ENCODE measurements at places on chromosomes 5 and 9.
A peak's percentile ranks its signal among the peaks of the same experiment; 100 is the strongest.

DNA sequence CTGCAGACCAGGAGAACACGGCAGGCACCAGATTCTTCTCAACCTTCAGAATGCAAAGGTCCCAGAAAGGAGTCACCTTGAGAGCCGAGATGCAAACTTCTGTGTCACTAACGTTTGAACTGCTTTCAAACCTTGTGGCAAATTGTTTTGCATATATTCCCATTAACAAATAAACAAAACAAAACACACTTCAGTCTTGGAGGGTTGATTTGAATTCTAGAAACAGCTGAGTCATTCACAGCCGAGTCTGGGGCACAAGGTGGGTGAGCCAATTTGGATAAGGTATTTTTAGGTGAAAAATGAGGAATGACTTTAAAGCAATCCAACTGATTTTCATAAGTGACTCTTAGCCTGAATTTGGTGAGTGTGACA is 38.8 kb upstream of the ANKRD33B start:
- DNase-seq: no peak

DNA sequence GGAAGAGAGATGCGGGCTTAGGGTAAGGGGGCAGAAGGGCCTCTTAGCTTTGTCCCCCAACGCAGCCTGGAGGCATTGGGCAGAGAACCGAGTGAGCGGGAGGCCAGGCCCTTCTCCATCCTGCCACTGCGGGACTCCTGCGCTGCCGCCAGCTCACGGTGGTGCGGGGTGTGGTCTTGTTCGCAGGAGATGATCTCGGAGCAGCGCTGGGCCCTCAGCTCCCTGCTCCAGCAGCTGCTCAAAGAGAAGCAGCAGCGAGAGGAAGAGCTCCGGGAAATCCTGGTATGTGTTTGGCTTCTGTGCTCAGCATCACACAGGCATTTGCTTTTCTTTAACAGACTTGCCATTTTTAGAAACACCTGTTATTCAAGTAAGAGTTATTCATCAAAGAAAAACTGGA is 41.3 kb downstream of the LRSAM1 start:
- no peak for DNase-seq

GRCh38 chr5:136808756-136809155 is 443.4 kb upstream of the TRPC7 start:
- DNase-seq: no peak

DNA sequence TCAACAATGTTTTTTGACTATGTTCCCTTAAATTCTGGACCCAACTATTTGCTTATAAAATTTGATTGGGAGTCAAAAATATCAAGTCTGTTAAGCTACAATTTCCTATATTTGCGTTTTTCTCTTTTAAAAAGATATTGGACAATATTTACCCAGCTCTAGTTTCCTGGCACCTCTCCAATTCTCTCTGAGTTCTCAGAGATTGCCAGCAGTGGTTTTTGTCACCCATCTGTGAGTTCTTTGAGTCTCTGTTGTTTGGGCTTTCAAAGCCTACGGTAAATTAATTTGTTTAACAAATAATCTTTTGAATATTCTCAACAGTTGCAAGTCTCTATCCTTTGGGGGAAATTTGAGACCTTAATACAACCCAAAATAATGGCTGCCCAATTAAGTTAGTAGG is 174.2 kb upstream of the PUM3 start:
- peak; percentile 82 for DNase-seq

DNA sequence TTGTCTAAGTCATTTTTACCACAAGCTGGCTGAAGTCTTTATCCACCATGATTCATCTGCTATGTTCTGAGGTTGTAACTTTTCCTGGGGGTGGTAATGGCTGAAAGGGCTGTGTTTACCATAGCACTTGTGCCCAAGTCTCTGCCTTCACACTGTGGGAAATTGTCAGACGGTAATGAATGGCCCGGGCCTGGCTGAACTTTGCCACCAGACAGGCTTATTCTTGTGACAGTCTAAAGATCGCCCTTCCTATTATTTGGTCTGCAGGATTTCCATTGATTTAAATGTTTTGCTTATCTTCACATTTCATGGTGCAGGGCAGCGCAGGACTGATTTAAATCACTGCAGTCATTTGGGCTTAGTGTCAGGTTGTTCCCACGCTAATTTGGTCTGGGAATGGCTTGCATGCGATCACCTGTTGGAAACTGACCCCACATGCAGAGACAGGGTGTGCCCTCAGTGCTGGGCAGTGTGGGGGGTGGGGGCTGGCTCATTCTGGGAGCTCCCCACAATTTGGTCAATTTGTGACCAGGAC is 109.3 kb upstream of the ICE1 start:
- DNase-seq: no peak

GRCh38 chr9:70407081-70407503 is 7.4 kb downstream of the KLF9 start:
- no peak for DNase-seq

- no peak for DNase-seq
Measured at GRCh38 chr5:132669966-132670882, 3.6 kb upstream of the IL4 start.

DNA sequence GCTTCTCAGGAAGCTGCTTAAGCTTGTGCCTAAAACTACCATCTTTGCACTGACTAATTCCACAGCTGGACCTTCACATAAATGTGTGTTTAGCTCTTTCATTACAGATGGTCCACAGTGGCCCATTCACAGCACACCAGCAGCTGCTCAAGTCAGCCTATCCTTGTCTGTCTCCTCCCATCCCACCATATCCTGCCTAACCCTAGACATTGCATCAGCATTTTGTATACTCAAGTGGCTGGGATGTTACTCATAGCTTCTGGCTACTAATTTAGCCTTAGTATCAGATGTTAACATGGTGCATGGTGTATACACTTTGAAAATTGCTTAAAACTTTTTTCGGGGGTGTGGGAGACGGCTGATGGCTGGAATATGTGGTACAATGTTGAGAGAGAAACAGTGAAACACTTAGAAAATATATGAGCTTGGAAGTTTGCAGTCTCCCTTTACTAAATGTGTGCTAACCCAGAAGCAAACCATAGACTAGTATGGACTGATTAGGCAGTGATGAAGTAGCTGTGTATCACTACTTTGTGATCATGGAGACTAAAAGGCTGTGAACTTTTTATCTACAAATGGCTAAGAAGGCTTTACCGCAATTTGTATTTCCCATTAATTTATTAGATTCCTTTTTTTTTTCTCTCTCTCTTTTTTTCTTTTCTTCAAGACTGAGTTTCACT is 83.1 kb downstream of the JMY start:
- DNase-seq: no peak

GRCh38 chr9:105979290-105979689 is 284.9 kb downstream of the TMEM38B start:
- DNase-seq: no peak

- no peak for DNase-seq
Measured at GRCh38 chr9:89187950-89188349, 9.3 kb upstream of the SHC3 start.

- no peak for DNase-seq
Measured at GRCh38 chr9:37451628-37452027, 13.6 kb downstream of the ZBTB5 start.

DNA sequence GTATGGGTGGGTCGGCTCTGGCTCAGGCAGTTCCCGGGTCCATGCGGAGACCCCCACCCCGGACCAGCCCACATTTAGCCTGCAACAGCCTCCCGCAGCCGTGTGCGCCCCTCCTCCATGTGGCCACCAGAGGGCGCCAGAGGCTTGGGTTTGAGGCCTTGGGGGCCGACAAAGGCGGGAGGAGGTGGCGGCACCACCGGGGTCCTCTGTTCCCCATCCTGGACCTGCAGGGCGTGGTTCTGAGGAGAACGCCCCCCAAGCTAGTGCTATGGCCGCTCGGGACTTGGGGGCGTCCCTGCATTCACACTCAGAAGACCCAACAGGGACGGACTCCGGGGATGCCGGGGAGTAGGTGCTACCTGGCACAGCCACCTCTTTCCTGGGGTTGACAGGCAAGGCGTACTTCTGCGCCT is 16.5 kb downstream of the ASS1 start:
- DNase-seq: peak; percentile 43

DNA sequence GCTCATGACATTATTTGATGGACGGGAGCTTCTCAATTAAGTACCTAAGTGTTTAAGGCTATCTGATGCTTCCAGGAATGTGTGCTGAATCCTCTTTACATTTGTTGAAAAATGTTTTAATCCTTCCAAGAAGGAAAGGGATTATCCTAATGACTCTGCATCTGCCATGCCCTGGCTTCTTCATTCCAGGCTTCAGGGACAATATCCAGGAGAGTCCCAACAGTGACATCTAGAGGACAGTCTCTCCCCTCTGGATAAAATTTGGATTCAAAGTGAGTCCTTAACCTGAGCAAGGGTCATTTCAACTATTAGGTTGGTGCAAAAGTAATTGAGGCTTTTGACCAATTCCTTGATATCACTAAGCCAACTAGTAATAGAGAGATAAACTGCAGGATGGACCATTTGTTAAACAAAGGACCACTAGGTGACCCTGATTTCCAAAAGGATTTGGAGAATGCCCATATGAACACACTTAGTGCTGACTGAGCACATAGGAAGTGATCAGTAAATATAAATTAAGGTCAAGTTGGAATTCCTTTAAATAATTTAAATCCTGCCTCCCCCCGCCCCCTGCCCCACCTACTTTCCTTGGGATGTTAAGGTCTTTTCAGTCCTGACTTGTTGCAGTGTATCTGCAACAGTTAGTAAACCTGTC is 19.1 kb downstream of the TNFSF8 start:
- DNase-seq: peak; percentile 43

DNA sequence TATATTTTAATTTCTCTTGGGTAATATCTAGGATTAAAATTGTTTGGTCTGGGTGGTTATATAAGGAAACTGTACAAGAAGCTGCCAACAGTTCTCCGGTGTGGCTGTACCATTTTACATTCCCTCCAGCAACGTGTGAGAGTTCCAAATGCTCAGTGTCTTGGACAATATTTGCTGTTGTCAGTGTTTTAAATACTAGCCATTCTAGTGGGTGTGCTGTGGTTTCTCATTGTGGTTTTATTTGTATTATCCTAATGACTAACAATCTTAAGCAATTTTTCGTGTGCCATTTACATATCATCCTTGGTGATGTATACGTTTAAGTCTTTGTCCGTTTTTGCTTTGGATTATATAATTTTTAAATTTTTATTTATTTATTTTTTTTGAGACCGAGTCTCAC is 34.0 kb downstream of the TNFSF15 start:
- no peak for DNase-seq

- DNase-seq: no peak
Measured at GRCh38 chr5:5179597-5179996, 39.5 kb downstream of the ADAMTS16 start.

DNA sequence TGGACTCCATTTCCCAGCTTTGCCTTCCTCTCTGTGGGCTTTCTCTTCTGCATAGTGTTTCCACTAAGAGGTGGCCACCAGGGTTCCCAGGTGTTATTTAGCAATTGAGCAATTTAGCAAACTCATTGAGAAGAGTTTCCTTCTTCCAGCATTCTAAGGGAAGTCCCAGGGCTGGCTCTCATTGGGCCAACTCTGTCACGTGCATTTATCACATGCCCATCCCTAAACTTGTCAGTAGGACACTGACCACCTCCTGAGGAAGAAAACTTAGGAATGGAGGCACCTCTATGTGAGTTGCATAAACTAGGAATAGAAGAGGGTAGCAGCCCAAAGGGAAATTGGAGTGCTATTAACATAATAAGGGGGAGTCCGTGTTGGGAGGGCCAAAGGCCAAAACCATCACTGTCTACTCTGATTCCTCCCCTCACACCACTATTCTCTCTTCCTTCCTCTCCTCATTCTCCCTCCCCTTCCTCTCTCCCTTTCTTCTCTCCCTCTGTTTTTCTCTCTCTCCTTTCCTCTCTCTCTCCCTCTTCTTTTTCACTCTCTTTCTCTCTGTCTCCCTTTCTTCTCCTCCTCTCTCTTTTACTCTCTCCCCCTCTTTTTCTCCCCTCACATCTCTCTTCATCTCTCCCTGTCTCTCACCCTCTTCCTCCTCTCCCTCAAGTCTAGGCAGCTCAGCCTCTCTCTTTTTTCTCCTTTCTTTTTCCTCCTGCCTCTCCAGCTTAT is 213.4 kb downstream of the PALM2AKAP2 start:
- DNase-seq: no peak

DNA sequence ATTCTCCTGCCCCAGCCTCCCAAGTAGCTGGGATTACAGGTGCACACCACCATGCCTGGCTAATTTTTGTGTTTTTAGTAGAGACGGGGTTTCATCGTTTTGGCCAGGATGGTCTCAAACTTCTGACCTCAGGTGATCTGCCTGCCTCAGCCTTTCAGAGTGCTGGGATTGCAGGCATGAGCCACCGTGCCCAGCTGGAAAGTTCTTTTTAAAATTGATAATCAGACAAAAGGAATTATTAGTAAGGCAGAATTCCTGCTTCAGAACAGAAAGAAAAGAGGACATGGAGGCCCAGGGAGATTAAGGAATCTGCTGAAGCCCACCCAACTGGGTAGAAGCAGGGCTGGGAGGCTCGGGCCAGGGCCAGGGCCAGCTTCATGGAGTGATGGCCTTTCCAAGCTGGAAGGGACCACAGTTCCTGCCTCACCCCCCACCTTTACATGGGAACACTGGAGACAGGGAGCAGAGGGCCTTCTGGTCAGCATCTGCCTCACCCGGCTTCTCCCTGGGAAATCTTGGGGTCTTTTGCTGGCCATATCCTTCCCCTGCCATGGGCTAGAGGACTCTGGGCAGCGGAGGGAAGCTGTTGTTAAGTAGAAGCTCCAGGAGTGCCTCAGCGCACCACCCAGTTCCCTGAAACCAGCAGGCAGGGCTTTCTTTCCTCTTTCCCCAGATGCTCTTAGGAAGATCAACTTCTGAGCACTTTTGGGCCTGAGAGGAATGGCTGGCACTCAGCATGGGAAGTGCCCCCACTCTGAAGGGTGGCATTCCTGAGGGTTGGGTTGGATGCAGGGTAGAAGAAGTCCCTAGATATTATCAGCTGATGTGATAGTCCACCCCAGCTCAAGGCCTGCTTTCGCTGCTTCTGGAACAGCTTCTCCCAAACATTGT is 70.1 kb downstream of the RGS3 start:
- DNase-seq: no peak

GRCh38 chr5:92687821-92688722 is 892.9 kb downstream of the NR2F1-AS1 start:
- no peak for DNase-seq

DNA sequence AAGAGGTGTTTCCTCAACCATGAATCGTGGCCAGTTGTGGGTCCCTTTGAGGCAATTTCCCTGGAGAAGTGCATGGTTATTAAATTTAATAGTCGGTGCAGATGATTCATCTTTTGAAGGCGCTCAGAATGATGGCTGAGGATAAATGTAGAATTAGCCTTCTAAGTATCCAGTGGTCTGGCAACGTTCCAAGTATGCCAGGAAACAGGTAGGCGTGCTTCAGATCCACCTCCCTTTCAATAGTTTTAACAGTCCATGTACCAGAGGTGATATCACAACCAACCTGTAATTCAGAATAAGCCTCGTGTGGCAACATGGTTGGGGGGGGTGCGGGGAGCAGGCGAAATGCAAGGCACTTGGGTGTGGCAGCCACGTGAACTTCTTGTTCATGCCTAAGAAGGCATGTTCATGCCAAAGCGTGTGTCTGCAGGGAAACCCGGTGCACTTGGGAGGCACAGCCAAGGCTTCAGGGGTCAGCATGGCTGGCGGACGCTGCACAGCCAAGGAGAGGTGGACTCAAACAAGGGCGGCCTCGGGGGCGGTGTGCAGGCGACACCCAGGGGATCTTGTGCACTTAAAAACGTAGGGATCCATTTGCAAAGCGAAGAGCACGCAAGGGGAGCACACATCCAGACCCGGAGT is 5.2 kb upstream of the NKD2 start:
- peak; percentile 92 for DNase-seq

All from COR-L47 (cell line).